Endodermal cell (in vitro differentiated cells): ENCODE measurements at places on chromosomes 4 and X. TPM values are rescaled to one million over a fixed set of nuclear protein-coding genes. Genes with fewer than 3 reads are reported as not detected.
A peak's percentile ranks its signal among the peaks of the same experiment; 100 is the strongest.

- DNase-seq, result no peak
Measured at GRCh38 chr4:121819216-121819965, 4.3 kb downstream of the CCNA2 start.

- no peak for DNase-seq
Measured at GRCh38 chr4:144456196-144456595, 189.8 kb upstream of the HHIP start.

DNA sequence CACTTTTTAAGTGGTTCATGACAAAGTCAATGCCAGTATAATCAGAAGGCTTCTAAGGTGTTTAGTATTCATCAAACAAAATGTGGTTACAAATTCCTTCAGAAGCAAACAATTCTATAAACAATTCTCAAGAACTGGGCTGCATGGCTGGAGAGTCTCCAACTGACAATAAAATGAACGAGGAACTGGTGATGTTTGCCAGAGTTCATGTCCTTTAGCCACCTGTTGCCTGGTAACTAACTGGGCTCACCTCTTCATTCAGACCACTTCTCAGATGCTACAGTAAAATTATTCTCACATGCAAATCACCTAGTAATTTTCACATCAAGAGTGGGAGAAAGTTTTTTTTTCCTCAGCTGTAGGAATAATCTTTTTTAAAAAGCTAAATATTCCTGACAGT, 53.3 kb downstream of the CAMK2D start:
- no peak for DNase-seq

The VCX3B gene
- total RNA-seq, result not detected in 3 replicates

DNA sequence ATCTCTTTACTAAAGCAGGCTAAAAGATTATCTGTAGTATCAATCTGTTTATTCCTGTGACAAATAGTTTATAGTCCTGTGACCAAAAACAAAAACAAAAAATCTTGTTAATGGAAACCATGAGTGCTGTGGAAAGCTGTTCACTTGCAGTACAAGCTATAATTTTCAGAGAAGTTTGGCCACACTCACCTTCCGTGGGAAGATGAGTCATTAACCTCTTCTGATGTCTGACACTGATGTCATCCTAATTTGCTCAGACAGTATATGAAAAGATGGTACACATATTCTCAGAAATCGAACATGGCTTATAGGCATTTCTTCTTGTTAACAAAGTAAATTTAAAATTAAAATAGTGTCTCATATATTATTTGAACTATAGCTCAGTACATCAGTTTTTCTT, 19.9 kb upstream of the ENPP6 start:
- no peak for DNase-seq

The ZXDA gene
- total RNA-seq, result 1.8 and 1.9 TPM in 2 replicates

The ARHGAP10 gene
- total RNA-seq, result 10.6 and 11.8 TPM in 2 replicates

DNA sequence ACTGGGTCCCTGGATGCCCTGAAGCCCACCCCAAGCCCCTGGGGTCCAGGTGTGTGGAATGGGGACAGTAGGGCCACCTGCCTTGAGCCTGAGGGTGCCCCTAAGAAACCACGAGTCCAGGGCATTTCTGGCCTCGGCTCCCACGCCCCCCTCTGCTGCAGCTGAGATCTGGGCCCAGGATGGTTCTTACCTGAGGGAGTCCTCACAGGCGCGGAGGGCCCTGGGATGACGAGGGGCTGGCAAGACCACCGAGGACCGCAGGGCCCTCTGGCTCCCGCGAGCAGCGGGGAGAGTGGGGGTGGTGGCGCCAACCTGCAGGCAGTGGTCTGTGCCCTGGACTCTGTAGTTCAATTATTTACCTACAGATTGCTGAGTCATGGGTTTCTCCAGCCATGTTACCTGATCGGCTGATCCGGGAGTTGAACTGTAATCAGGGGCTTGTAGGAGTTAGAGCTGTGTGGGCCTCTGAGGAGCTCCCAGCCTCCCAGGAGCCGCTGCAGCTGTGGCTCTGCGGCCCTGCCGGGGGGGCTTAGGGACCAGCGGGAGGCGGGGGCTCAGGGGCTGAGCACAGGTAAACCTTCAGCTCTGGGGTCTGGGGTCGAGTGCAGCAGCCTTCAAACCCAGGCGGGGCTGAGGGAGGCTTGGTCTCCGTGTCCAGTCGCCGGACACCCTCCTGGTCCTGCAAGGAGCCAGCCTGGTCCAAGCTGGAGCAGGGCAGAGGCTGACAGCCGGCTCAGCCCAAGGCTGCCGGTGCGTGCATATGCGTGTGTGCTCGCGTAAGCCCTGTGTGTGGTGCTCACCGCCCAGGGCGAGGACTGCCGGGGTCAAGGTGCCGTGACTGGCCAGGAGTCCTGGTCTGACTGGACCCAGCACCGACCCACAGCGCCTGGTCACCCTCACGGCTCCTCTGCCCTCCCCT, at the start of gene SLC26A1:
TSS of gene SLC26A1 (minus strand) at position 294 of the 919 bp plus-strand sequence. CDS start 1,701 bp downstream, outside the sequence.
- DNase-seq, result no peak

The SLIT2 gene
- 3.2 to 3.6 TPM (median 3.4 TPM) in 3 replicates for total RNA-seq

DNA sequence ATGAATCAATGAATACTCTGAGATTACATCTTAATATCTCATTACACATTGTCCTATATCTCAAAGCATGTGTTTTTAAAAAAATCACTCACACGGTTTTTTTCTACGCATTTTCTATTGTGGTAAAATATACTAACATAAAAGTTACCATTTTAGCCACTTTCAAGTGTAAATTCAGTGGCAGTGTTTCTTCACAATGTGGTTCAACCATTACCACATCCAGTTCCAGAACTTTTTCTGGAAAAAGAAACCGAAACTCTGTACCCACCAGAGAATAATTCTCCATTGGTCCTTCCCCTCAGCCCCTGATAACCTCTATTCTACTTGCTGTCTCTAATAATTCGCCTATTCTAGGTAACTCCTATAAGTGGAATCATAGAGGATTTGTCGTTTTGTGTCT, 35.3 kb upstream of the ACSL1 start:
- DNase-seq, result no peak

DNA sequence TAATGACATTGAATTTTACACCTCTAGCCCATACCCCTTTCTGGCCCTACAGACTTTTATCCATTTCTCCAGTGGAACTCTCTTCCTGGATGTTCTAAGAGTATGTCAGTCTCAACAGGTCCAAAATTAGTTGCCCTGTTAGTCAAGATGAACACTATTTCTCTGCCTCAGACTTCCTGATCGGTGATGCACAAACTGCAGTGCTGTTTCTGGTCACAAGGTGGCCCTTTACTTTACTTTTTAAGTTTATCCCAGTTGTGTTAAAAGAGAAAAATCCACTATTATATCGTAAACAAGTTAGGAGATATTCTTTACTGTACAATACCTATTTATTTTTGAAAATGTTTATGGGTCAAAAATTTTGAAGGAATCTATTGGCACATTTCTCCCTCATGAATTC, 13.1 kb downstream of the TCEAL7 start:
- DNase-seq, result peak; percentile 74

DNA sequence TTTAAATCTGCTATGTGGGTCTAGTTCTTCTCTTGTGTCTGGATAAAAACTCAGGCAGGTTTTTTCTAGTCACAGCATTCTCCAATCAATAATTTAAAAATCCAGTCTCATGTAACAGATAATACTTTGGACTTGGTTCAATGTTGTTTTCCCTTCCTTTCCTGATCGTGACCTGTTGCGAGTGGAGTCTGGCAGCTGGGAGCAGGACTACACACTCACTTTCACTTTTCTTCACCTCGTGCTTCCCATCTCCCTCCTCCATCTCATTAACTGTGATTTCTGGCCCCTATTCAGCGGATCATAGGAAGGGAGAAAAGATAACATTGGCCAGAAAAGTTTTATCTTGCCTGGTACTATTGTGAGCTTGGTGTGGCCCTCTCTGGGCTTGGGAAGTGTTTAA, 96.6 kb upstream of the GATB start:
- no peak for DNase-seq
